CD8-positive, alpha-beta T cell (primary cell): ENCODE measurements at places on chromosomes 7 and 10. TPM values are rescaled to one million over a fixed set of nuclear protein-coding genes. Genes with fewer than 3 reads are reported as not detected.

The OR9A4 gene
- not detected for total RNA-seq

The GIMAP7 gene
- total RNA-seq, result 29.7 TPM

The TAS2R41 gene
- not detected for total RNA-seq

The ARL3 gene
- 0.49 TPM for total RNA-seq

The PTF1A gene
- total RNA-seq, result not detected

The ASB4 gene
- not detected for total RNA-seq

The FAM25C gene
- not detected for total RNA-seq

The UPK3B gene
- 2.4 TPM for total RNA-seq

The CAV2 gene
- not detected for total RNA-seq

The HOXA3 gene
- not detected for total RNA-seq

The MYL7 gene
- total RNA-seq, result not detected

The FBXL13 gene
- total RNA-seq, result 1.5 TPM

The AOC1 gene
- total RNA-seq, result not detected

The ADAP1 gene
- total RNA-seq, result 10.9 TPM

The UPK3BL2 gene
- total RNA-seq, result 63.8 TPM

The FGL2 gene
- not detected for total RNA-seq

The C10orf105 gene
- total RNA-seq, result 0.33 TPM

The NFE2L3 gene
- 0.50 TPM for total RNA-seq

The FASTK gene
- total RNA-seq, result 56.3 TPM

The RBM20 gene
- 1.7 TPM for total RNA-seq

The CFAP43 gene
- not detected for total RNA-seq

The ST8SIA6 gene
- total RNA-seq, result 0.14 TPM

The SCD gene
- total RNA-seq, result 5.4 TPM

The NOM1 gene
- total RNA-seq, result 35.2 TPM

The ADAMTS14 gene
- total RNA-seq, result not detected

The MYO3A gene
- not detected for total RNA-seq

The ANXA8L1 gene
- total RNA-seq, result not detected

The PTN gene
- not detected for total RNA-seq

The CNNM2 gene
- 9.6 TPM for total RNA-seq

The PWWP2B gene
- total RNA-seq, result 25.6 TPM

The PCLO gene
- not detected for total RNA-seq
